ENCODE measurements at places on chromosomes 2 and 18.

GRCh38 chr18:8262221-8262620 lies 347.0 kb upstream of the RAB12 start:
- no peak for DNase-seq

GRCh38 chr2:40039549-40039948 lies 260.5 kb upstream of the THUMPD2 start:
- DNase-seq = no peak

GRCh38 chr2:176552501-176553135 lies 283.4 kb downstream of the MTX2 start:
- DNase-seq = no peak

- DNase-seq = no peak
These were observed 24.5 kb downstream of the SLC66A2 start for GRCh38 chr18:79926715-79927606.

GRCh38 chr2:108074946-108075345 lies 88.6 kb downstream of the SLC5A7 start:
- DNase-seq = no peak
